ENCODE measurements at places on chromosomes 7 and 10.

DNA sequence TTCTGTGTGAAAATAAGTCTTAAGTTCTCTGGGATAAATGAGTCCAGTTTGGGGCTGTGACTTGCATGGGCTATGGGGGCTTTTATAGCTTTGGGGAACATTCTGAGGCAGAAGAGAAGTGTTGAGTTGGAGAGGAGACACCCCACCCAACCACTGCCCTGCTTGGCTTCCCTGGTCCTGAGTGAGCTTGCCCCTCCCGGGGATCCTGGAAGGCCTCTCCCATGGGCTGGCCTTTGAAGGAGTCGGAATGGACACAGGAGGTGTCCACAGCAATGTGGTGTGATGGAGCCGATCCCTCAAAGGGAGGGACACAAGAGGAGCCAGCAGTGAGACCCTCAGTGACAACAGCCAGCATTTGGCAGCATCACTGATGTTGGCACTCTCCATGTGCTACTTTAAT is 89.8 kb downstream of the GLRX3 start:
- DNase-seq, result no peak

GRCh38 chr10:6929148-6929830 is 349.2 kb upstream of the PRKCQ start:
- DNase-seq, result no peak

GRCh38 chr7:138962561-138963270 is 18.5 kb downstream of the KIAA1549 start:
- DNase-seq, result no peak

DNA sequence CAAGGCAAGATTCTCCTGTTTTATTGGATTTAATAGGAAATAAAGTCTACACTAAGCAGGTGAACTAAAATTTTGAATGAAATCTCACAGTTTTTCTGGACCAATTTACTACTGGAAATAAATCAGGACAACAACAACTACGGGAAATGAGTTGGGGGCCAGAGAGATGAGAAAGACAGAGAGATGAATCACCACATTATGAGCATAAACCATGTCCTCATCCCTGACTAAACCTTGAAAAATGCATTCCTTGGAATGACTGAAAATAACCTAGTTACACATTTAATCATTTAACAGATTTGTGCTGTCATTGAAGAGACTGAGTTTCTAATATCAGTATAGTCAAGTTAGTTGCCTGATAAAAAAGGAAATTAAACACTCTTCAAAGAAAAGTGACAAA is 608.4 kb upstream of the KCND2 start:
- DNase-seq, result no peak

DNA sequence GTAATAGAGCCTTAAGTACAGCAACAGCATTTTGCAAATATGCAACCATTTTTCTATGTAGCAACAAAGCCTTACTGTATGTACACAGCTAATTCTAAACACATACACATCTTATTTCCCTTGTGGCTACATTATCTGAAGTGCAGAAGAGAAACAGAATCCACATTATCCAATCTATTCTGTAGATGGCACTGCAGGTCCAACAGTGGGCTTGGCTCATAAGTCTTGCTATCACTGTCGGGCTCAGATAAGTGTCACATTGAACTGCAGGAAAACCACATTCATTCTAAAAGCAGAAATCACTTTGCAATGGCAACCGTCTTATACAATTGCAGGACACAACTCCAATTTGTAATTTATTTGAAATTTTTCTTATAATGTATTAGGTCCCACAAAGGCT is 109.8 kb upstream of the NOBOX start:
- no peak for DNase-seq
